ENCODE measurements at places on chromosomes 16 and 17. TPM values are rescaled to one million over a fixed set of nuclear protein-coding genes. Genes with fewer than 3 reads are reported as not detected.
A peak's percentile ranks its signal among the peaks of the same experiment; 100 is the strongest.

The CCDC200 gene
- polyA plus RNA-seq, result 12.2 TPM

GRCh38 chr17:80899402-80900268 is 92.0 kb upstream of the CHMP6 start:
- DNase-seq, result no peak

DNA sequence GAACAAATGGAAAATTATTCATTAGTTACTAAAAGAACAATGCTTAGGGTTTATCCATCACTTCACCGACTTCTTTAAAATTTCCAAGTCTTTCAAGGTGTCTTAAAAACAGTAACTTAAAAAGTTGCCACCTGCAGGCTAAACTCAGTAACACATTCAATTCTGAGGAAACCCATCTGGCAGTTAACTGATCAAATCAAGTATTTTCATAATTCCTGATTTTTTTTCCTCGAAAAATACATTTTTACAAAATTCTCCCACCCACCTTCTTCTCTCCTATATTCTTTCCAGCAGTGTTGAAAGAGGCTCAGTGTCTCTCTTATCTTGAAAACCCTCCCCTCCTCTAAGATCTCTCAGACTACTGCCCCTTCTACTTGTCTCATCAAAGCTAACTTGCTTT is 29.9 kb downstream of the PARN start:
- peak; percentile 14 for DNase-seq

The TP53TG3B gene
- not detected for polyA plus RNA-seq

The STAT3 gene
- polyA plus RNA-seq, result 58.3 TPM

DNA sequence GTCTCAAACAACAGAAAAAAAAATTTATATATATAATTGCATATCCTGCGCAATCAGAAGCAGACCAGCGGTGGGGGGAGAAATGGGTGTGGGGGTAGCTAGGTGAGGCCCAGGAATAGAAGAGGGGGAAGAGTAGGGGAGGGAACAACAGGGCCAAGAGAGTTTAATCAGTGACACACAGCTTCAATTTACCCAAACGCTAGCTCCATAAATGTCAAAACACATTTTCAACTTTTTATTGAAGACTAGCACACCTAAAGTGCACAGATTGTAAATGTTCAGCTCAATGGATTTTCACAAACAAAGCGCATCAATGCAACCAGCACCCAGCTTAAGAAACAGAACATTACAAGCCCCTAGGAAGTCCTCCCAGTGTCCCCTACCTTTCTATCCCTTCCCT is 24.8 kb upstream of the NAGS start:
- no peak for DNase-seq

The CD300LG gene
- 3.0 TPM for polyA plus RNA-seq

DNA sequence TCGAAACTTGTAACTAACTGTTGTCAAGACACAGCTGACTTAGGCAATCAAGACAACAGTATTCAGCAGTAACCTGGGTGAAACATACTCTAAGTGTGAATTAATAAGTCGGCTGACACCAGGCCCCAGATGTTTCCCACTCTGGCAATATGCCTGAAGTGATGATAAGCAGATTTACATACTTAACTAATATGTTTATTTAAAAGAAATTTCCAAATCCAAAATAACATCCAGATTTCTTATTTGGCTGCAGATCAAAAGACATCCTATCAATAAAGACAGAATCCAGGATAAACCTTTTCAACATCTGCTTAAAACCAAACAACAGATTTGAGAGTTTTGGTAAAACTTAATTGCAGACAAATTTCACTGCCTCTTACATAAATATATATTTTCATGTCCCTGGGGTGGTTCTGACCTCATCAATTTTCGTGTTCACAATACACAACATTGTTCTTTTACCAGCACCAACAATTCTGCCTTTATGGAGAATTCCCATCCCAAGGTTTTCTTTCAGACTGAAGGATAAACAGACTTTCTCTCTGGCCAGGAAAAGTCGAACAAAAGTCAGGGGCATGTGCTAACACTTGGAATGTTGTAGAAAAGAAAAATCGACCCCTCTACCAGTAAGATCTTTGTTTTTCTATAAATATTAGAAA is 45.1 kb upstream of the TOX3 start:
- DNase-seq, result no peak

- DNase-seq, result no peak
Measured at GRCh38 chr17:66842959-66843358, 8.0 kb downstream of the CACNG5 start.

- no peak for DNase-seq
Measured at GRCh38 chr16:80883159-80883642, 78.8 kb upstream of the CDYL2 start.

GRCh38 chr16:55662644-55663031 is 6.8 kb downstream of the SLC6A2 start:
- peak; percentile 82 for DNase-seq

GRCh38 chr17:62955841-62956352 is 10.1 kb upstream of the TANC2 start:
- DNase-seq, result no peak

The MAP3K14 gene
- polyA plus RNA-seq, result 8.2 TPM

- DNase-seq, result no peak
Measured at GRCh38 chr17:28567604-28568003, 3.7 kb downstream of the PIGS start.

GRCh38 chr17:19237389-19238166 is 412 bp downstream of the EPN2 start:
- DNase-seq, result no peak

DNA sequence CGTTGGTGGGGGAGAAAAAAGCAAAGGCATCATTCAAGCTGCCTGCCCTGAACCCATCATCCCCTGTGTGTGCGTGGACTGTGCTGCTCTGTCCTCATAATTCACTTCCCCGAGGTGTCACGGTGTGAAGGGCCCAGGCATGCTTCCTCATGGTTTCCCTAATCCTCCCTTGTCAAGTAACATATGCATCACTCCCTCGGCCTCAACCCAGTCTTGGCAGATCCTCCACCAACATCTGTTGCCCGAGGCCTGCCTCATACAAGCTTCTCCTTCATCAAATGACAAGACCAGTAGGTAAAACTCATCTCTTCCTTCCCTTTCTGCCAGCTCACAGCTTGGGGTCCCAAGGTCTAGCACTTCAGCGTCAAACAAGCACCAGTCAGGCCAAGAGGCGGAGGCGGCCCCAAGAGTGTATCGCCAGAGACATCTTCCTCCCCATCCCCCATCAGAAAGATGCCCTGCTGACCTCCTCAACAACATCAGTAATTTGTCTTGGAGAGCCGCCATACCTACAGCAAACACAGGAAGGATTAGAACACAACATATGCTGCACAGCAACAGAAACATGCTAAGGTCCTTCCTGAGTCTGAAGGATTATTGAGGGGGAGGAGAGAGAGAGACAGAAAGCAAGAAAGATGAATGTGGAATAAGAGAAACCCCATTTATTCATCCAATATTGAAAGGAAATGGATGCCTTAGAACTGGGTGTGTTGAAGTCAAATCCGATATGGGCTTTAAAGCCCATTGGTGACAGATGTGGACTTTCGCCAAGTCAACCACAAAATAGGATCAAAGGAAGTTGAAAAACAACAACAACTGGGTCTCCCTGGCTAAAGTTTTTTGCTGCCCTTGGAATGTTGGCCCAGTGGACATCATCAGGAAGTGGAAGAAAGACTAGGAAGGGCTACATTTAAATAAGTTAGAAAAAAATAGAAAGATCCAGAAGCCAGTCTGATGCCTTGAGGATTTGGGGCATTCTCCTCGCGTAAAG is 38.4 kb downstream of the SOX9 start:
- DNase-seq, result peak; percentile 55

GRCh38 chr16:54290833-54291655 is 4.5 kb upstream of the IRX3 start:
- no peak for DNase-seq

DNA sequence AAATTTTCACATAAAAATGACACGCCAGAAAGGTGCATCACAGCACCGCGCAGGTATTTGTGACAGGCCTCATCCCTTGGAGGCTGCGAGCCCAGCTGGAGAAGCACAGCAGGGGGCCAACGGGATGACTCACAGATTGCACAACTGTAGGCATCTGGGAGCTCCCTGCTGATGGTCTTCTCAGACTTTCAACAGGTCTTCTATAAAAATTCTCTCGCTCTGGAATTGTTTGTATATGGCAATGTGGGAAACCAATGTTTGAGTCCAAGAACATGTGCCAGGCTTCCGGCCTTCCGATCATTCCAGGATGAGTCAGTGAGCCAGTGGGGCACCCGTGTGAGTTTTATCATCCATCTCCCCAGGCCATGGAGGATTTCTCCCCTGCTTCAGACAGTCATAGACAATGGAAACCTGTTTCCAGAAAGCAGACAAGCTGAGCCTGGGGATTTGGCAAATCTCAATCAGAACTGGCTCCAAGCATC is 24.1 kb upstream of the ADORA2B start:
- no peak for DNase-seq

The MYH3 gene
- polyA plus RNA-seq, result 15,810 TPM

- no peak for DNase-seq
Measured at GRCh38 chr17:2335726-2336214, 487 bp downstream of the TSR1 start.

DNA sequence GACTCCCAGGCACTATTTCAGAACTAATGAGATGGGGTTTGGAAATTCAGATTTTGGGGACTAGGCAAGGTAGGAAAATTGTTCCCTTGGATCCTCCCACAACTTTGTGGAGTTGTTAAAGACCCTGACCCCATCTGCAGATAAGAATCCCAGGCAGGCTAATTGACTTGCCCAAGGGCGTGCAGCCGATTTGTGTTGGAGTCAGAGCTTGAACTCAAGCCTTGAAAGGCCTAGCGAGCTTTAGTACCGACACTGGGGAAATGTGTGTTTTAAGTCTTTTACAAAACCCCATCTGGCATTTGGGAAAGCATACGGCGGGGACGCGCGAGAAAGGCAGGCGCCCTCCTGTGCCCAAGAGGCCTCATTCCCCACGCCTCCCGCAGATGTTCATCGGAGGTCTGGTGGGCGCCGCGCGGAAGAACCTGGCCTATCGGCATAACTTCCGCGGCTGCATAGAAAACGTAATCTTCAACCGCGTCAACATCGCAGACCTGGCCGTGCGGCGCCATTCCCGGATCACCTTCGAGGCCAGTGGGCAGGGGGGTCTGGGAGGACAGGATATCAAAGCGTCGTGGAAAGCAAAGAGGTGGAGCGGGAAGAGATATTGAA is 4.3 kb downstream of the CNTNAP1 start:
- no peak for DNase-seq

DNA sequence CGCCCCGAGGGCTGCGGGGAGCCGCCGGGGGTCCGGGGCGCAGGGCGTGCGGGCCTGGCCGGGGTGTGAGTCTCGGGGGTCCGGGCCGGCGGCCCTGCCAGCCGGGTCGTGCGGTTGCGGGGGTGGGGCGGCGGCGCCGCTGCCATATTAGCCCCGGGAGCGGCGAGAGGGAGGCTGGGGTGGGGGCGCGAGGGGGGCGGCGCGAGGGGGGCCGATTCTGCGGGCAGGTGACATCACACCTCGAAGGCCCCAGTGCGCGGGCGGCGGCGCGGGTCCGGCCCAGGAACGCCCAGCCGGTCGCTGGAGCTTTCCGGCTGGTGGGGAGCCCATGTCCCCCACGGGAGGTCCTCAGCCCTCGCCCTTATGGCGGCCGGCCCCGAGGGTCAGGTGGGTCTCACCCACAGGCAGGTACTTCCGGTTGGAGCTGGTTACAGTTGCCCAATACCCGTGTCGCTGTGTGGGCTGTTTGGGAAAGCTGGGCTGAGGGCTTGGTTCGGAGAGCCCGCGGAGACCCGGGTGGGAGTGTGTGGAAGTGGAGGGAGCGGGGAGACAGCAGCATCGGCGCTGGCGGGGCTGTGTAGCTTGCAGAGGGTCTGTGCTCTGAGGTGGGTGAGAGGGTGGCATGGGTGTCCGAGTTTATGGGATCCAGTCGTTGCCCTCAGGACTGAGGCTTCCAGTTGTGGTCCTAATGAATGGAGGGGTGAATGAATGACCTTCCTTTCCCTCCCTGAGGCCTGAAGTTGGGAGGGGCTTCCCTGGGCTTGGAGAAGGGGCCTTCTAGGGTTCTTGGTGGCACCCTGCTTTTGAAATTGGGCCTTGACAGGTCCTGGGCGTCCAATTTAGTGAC is 804 bp downstream of the ATP6V0C start:
- no peak for DNase-seq

The ADORA2B gene
- 4.8 TPM for polyA plus RNA-seq

- no peak for DNase-seq
Measured at GRCh38 chr16:9966569-9967157, 215.6 kb downstream of the GRIN2A start.

The CCL2 gene
- polyA plus RNA-seq, result 61.4 TPM

The KCNH6 gene
- not detected for polyA plus RNA-seq

DNA sequence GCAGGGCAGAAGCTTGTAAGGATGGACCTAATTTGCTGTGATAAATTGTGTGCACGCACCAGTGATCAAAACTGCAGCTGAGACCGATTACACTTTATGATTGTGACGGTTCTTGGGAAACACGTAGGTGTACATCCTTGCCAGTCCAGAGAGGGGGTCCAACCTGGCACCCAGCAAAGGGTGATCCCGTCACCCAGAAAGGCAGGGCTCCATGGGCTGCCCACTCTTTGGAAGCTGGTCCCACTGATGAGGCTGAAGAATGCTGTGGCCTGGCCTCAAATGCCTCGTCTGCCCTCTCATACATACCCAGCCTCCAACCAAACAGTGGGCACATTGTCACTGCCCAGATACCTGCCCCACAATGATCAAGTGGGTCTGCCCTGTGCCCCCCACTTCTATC is 132.0 kb downstream of the C16orf78 start:
- no peak for DNase-seq

The SLC13A2 gene
- polyA plus RNA-seq, result not detected

DNA sequence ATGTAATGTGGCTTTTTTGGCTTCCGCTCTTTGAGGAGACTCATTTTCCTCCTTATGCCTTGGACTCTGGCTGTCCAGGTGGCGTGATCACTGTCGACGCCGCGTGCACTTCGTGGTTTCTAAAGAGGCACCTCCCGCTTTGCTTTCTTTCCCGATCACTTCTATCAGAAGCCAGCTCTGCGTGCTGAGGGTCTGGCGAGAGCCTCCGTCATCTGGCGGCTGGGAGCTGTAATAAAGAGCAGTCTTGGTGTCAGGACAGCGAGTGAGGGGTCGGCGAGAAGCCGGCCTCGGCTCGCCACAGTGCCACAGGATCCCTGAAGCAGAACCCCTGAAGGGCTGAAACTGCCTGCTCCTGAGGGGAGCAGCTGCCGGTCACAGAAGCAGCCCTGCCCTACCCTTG is 7.4 kb downstream of the ZNF750 start:
- no peak for DNase-seq
